ENCODE measurements at places on chromosomes 7 and 10.

DNA sequence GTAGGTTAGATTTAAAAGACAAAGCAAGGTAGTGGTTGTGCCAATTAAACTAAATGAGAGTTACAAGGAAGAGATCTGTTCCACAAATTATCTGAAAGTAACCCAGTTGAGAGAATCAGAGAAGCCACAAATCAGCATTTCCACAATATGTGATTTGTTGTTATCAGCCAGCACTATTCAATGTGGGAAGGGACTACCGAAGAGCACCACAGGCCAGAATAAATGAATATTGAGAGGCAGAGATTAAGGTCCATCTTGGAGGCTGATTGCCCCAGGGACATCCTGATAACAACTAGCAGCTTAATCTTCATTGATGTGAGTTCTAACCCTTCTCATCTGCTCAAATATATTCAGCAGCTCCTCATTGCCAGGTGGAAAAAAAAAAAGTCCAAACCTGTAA is 367.6 kb downstream of the MALRD1 start:
- DNase-seq = no peak

DNA sequence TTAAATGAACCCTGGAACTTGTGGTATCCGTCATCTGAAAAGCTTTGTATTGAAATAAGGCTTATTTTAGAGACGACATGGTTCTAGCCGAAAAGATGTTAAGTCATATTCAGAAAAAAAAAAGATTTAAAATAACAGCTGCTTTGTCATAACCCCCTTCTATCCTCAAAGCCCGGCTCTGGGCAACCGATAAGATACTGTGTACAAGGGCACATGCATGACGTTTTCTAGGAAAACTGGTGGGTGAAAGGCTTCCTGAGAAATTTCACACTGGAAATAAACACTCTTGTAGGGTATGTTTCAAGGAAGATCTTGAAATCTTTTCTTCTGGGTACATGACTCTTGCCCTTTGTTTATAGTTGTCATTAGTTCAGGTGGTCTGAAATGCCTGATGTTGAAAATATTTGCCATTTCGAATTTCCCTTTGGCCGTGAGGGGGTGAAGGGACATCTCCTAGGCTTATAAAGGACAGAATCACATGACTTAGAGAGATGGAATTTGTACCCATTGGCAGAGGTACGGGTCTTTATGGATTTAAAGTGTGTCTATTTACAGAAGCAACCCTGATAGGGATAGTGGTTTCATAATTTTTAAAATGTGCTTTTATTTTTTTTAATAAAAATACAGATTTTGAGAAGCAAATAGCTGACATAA is 232.5 kb downstream of the PTEN start:
- no peak for DNase-seq

GRCh38 chr10:78436706-78437406 is 403.2 kb downstream of the RPS24 start:
- DNase-seq = no peak

DNA sequence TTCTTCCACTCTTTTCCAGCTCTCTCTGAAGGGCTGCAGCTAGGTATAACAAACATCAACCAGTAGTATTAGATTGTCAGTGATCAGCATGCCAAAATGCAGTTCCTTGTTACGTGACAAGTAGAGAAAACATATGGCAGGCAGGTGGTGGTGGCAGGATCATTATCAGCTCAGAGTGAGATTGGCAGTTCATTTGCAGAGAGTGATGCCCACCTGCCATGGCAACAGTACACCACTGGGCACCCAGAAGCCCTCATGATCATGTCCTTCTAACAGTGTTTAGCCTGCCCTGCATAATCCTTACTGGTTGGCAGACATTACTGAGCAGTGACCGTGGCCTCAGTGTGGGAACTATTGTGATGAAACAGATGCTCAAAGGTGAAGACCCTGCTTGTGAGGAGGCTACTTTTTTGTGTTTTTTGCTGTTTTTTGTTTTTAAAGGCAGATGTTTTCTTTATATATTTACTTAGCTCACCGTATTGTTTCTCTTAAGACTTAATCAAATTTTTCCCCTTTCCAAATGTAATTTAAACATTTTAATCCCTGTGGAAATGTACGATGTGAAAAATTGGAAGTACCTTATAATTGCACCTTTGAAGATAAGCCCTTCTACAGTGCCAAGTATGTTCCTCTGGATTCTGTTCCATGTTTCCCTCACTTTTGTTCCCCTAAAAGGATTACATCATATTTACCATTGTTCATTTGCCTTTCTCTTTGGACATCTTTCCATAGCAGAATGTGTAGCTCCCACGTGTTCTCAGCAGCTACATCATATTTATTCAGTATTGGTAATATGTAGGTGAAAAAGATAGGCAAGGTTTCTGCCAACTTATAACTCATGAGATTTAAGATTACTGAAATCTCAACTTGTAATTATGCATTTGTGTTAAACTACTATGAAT is 179.6 kb downstream of the SND1 start:
- no peak for DNase-seq

DNA sequence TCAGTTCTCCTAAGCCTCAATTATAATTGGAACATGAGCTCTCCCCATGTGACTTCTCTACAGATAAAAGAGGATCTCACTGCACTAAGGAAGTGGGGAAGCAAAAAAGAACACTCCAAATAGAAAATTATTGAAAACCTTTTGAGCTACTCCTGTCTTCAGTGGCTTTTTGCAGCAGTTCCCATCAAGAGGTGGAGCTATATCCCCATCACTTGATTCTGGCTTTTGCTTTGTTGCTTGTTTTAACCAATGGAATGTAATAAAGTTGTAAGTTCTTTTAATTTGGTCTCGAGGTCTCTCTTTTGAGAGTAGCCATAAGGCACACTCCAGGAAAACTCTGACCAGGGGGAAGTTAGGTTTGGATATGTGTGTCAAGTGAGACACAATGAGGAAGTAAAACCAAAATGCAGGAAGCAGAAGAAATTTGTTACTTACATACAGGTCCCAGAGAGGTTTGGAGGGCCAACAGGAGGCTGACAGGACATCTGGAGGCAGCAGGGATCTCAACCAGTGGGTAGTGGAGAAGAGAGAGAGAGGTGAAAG is 569.4 kb downstream of the HTR7 start:
- DNase-seq = no peak

DNA sequence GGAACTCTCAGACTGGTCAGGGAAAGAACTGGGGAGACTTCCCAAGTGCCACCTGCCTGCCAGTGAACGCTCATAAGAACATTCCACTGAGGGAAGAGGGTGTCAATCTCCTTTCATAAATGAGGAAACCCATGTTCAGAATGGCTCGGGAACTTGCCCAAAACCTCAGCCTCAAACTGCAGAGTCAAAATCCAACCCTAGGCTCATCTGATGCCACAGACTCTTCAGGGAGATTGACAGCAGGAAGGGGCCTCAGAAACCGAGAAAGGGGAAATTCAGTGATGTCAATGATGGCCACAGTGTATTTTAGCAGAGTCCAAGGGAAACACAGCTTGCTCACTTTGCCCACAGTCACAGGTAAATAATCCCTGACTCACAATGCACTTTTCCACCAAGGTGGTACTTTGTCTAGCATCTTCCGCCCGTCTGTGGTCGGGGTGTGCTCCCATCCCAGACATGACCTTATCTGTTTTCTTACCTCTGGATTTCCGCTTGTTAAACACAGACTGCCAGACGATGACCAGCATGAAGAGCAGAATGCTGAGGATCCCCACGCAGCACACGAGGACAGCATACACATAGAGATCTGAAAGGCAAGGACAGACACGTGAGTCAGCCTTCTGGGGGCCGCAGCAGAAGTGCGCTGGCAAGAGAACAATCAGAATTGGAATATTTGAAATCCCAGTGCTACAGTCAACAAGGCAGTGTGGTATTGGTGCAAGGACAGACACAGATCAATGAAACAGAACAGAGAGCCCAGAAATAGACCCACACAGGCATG is 38.4 kb downstream of the VSTM4 start:
- DNase-seq = no peak

- no peak for DNase-seq
Measured at GRCh38 chr7:141071855-141072547, 1.9 kb upstream of the TMEM178B start.

- no peak for DNase-seq
Measured at GRCh38 chr10:6460861-6461409, 119.1 kb downstream of the PRKCQ start.

DNA sequence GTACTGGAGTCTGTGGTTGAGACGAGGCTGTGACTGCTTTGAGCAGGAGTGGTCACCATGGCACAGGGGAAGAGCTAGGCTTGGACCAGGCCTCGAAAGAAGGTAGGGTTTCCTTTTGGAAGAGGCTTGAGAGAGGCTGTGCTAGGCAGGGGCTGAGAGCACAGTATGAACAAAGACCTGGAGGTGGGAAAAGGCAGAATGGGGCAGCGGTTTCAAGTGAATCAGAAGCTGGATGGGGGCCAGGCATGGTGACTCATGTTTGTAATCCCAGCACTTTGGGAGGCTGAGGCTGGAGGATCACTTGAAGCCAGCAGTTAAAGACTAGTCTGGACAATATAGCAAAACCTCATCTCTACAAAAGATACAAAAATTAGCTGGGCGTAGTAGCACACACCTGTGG is 65.9 kb downstream of the CLIP2 start:
- DNase-seq = no peak

- DNase-seq = no peak
Measured at GRCh38 chr7:25889765-25890164, 262.2 kb upstream of the NFE2L3 start.

GRCh38 chr7:151665368-151665767 is 145.7 kb upstream of the RHEB start:
- DNase-seq = no peak

- no peak for DNase-seq
Measured at GRCh38 chr10:121070275-121071070, 219.3 kb downstream of the WDR11 start.

DNA sequence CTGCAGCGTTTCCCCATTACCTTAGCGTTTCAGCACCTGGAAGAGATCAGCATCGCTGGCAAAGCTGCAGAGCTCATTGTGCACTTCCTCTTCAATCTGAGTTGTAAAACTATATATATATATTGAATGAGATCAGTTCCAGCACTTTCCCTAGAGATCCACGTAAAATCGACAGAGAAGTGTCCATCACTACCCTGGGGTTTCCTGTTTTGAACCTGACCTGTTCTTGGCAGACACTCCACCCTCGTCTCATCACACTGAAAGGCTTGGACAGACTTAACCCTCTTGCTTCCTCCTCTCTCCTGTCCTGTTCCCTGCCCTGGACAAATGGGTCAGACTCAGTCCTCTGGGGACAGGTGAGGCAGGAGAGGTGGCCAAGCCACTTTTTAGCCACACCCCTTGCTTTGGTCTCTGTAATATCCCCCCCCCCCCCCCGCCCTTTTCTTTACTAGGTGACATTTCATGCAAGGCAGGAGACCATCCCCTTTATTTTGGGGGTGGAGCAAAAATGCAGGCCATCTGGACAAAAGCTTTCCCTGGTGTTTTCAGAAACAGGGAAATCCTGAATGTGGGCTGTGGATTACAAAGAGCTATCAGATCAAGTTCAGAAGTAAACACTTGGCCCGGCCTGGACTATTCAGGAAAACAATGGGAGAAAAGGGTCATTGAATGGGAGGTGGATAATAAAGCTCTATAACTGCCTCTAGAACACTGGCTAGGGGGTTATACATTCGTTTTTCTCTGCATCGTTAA is 83.7 kb upstream of the KDM7A start:
- no peak for DNase-seq

- no peak for DNase-seq
Measured at GRCh38 chr10:122044045-122044661, 55.2 kb downstream of the TACC2 start.

GRCh38 chr7:110650328-110650727 is 440.6 kb upstream of the LRRN3 start:
- no peak for DNase-seq

DNA sequence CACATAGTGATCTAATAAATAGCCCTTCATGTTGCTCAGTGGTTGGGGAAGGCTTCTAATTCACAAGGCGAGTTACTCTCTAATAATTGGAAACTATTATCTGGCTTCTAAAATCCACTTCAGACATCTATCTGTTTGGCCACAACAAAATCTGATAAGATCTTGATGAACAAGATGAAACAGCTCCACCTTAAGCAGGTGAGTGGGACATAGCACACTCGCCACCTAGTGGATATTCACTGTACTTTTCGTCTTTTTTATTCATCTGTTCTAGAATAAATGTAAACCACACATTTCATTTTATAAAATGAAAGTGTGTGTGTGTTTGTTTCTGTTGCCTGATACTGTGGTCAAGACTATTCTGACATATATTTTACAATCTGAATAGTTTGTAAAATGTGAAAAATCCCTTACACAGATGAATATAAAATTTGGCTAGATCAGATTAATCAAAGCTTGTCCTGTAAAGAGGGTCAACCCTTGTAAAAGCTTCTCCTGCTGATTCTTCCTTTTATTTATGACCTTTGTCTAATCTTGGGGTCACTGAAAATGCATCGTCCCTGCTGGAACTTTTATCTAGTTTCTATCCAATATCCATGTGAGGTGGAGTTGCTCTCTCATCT is 26.5 kb upstream of the CNTNAP2 start:
- no peak for DNase-seq

DNA sequence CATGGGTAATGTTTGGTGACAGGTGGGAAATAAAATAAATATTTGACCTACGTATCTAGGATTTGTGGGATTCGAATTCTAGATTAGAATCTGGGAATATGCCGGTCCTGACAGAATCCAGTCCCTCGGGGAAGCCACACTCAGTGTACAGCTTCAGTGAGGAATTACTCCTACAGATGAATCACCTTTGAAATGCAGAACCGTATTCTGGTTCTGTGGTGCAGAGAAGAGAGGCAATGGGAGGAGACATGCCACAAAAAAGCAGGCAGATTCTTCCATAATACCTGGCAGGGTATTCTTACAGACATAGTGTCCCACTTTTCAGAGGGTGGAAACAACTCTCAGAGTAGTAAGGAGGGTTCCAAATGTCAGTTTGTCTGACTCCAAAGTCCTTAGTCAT is 286.9 kb downstream of the SORCS1 start:
- no peak for DNase-seq

DNA sequence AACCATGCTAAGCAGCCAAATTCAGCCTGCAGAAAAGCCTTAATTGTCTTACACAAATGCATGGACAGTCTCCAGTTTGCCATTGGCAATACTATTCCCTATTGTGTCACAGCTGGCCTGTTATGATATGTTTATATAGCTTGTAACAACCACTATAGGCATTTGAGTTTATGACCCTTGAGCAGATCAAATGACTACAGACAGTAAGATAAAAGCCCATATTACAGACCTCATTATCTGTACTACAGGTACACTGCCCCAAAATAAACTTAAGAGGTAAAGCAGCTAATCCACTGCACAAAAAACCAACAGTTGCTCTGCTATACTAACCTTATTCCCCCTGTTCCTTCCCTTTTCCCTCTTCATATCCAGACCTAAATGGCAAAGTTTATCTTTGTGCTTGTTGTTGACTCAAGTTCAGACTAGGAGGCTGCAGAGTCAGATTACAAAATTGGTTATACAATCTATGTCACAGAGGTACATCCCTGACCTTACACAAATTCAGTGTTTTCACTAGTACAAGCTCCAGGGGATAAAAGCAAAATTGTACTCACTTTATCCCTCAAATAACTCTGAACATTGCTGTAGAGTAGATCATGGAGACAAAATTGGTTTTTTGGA is 218.4 kb downstream of the GRM8 start:
- DNase-seq = no peak

Data from CD4-positive, alpha-beta T cell treated with Interleukin-6 at 100 ng/mL for 8 hours (primary cell).